HS-27A (cell line): ENCODE measurements at places on chromosomes 2 and 18.

DNA sequence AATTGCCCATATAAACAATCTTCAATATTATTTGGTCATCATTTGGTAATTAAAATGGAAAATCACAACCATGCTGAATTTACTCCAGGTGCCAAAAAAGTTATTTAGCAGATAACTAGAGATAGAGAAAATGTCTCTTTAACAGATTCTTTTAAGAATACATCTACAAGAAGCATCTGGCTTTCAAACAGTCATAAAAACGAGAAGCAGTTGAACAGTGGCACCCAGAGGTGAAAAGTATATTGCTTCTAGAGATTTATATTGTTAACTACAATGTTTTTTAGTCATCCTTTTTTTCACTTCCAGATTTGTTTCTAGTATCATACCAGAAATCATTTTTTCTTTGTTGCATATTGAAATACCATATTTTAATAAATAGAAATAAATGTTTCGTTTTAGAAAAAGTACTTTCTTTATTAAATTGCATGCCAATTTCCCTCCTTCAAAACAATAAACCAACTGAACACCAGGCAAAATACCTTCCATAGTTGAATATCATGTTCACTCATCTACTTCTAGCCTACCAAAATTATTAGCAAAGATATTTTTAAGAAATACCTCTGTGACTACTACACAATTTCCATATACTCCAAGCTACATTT lies 65.4 kb upstream of the HNRNPA3 start:
- no peak for DNase-seq

GRCh38 chr18:73458186-73458964 lies 590.6 kb upstream of the NETO1 start:
- DNase-seq, result no peak

GRCh38 chr18:75215663-75216062 lies 5.1 kb downstream of the TSHZ1 start:
- DNase-seq, result no peak

DNA sequence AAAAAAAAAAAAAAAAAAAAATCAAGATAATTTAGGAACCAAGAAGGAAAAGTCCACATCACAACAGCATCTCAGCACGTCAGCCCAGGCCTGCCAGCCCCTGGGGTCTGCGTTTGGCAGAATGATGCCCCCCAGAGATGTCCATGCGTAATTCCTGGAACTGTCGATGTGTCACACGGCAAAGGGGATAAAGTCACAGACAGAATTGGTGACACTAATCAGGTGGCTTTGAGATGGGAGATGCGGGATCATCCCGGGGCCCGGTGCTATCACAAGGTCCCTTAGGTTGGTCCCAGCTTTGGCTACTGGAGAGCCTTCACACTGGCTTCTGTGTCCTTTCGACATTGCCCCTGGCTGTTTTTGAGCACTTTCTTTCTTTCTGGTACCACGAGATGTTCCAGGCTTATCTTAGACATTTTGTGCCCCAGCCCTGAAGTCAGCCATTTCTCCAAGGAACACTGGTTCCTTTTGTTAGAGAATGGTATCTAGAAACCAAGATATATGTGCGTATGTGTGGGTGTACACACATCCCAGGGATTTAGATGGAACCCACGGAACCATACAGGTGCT lies 20.7 kb downstream of the RAMP1 start:
- DNase-seq, result no peak

GRCh38 chr2:121722479-121722878 lies 14.2 kb downstream of the NIFK start:
- DNase-seq, result no peak

DNA sequence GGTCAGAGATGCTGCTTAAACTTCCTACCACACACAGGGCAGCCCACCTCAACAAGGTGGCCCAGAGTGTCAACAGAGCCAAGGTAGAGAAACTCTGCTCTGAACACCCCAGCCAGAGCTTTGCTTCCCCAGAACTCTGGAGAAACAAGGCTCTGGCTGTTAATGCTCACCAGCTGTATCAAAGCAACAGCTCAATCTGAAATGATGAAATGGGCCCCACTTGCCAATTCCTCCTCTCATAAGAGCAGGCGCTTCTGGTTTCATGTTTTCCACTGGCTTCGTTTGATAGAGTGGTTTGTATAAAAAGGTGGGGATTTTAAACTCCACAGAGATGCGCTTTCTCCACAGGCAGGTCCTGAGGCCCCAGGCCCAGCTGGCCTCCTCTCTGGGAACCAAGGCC lies 60.9 kb upstream of the TFCP2L1 start:
- no peak for DNase-seq

DNA sequence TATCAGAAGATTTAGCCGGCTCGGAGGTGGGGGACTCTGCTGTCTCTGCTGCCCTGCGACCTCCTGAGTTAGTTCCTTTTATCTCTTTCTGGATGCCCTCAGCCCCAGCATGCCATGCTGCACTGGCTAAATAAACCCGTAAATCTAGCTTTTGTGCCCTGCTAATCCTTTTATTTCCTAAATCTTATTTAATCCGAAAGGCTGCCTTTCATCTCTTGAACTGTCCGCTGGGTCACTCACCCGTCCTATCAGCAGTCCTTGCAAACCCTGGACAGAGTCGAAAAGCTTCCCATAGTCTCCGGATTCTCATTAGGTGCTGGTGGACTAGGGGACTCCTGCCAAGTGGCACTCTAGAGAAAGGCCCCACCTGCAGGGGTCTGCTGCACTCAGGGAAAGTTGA lies 122.0 kb upstream of the APCDD1 start:
- no peak for DNase-seq

- no peak for DNase-seq
Observed at GRCh38 chr2:156473445-156473844, 37.3 kb downstream of the GPD2 start.

GRCh38 chr18:12327510-12328178 lies 19.6 kb downstream of the TUBB6 start:
- DNase-seq, result peak; percentile 64

GRCh38 chr18:43271593-43272432 lies 5.5 kb downstream of the SYT4 start:
- DNase-seq, result peak; percentile 11

DNA sequence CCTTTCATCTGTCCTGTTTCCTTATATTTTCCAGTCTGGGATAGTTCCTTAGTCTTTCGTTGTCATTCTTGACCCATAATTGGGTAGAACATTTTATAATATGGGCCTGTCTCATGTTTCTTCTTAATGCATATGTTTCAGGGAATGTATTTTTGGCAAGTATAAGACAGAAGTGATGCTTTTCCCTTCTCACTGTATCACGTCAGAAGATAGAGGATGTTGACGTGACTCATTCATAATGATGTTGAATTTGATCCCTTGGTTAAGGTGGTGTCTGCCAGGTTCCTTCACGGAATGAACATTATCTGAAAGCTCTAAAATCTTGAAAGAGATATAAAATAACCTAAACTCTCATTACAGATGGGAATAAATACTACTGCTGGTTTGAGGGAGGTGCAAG lies 18.8 kb downstream of the CDH7 start:
- DNase-seq, result no peak

DNA sequence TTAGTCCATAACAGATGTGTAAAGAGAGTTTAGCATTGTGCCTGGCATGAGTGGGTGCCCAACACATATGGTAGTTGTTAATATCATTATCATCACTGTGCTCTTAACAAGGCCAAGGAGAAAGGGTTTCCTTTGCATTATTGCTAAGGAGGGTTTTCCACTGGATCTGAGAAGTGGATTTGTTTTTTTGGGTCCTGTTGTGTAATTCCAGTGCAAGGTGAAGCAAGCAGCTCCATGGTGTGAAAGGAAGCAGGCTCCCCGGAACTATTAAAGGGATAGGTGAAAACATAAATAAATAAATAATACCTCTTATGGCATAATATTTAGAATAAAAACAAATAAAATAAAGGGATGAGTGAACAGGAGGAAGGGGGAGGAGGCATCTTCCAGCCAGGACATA lies 65.3 kb downstream of the MTCL1 start:
- no peak for DNase-seq

GRCh38 chr2:644871-645270 lies 32.3 kb downstream of the TMEM18 start:
- no peak for DNase-seq

GRCh38 chr18:49225160-49225559 lies 235.3 kb downstream of the DYM start:
- no peak for DNase-seq

DNA sequence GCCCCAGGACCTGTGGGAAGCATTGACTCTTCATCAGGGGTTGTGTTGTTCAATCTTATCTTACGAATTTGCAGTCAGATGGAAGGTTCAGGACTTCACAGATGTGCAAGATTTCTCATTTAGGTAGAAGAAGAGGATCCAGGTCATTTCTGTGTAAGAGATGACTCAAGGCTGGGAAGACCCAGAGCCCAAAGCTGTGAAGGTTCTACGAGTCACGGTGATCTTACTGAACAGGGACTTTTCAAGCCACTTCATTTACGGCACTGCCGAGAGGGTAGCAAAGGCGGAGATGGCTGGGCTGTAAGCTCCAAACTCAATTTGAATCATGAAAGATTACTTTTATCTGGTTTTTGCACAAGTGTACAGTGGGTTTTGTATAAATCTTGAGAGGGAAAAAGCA lies 228.0 kb upstream of the MEX3C start:
- DNase-seq, result no peak

DNA sequence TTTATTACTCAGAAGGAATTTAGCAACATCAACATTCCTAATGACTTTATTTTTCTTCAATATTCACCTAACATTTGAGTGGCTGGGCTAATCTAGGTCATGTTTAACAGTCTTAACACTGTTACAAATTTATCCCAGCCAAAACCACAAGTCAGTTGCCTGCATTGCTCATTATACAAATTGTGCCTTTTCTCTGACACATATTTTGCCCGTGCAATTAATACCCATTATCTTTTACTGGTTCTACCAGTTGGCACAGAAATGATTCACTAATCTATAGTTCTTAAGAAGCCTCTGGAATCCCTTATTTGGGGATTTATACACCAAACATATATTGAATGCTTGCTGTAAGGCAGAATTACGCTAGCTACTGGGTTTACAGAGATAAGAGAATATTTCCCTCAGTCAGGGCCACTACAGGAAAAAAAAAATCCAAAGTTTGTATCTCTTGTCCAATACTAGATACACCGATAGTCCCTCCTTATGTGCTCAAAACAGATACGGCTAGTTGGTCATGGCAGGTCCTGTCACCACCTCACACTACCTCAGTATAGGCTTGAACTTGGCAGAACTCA lies 46.3 kb downstream of the ZCCHC2 start:
- DNase-seq, result no peak

GRCh38 chr2:75772908-75773630 lies 62.4 kb upstream of the GCFC2 start:
- DNase-seq, result no peak

GRCh38 chr2:75564713-75565359 lies 4.1 kb upstream of the EVA1A start:
- no peak for DNase-seq

DNA sequence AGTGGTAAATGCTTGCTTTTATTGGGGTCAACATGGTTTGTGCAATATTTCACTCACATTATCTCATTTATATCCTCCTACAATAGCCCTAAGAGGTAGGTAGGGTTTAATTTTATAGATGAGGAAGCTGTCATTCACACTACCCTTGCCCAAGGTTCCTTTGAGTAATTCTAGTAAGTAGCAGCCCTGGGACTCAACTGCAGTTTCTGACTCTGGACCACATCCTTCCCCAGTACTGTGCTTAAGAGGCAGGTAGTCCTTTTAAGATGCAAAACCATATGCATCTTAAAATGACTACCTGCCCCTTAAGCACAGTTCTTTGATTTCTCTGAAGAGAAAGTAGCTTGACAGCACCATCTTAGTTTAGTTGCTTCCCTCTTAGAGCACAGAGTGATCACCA lies 15.7 kb upstream of the NT5C1B start:
- DNase-seq, result no peak

DNA sequence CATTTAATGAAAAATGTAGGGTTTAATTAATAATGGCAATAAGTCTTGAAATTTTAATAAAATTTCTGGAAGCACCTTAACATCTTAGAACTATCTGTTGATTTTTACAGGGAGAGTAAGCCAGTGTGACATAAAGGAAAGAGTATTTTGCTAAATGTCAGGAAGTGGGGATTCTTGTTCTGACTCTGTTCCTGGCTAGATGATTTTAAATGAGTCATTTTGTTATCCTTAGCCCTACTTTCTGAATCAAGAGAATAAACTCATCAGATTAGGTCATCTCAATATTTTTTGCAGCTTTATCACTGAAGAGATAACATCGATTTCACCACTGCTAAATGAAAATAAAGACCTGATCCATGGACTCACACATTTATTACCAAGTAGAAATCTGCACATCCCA lies 377.5 kb upstream of the CYRIA start:
- peak; percentile 31 for DNase-seq

DNA sequence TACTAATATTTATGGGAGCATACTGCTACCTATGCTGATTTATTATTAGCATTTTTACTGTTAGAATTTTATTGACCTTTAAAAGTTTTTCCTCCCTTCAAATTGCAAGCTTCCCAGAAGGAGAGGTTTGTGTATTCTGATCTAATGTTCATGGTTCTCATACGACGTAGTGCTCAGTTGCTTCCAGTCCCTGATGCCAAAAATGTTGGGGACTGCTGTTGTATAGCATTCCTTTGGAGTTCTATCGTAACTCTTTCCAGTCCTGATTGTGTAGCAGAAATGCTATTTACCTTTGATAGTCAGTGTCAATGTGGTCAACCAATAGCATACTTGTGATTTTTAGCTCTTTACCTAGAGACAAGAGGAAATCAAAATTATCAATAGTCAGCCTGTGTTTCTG lies 69.5 kb upstream of the ZSWIM2 start:
- DNase-seq, result no peak

DNA sequence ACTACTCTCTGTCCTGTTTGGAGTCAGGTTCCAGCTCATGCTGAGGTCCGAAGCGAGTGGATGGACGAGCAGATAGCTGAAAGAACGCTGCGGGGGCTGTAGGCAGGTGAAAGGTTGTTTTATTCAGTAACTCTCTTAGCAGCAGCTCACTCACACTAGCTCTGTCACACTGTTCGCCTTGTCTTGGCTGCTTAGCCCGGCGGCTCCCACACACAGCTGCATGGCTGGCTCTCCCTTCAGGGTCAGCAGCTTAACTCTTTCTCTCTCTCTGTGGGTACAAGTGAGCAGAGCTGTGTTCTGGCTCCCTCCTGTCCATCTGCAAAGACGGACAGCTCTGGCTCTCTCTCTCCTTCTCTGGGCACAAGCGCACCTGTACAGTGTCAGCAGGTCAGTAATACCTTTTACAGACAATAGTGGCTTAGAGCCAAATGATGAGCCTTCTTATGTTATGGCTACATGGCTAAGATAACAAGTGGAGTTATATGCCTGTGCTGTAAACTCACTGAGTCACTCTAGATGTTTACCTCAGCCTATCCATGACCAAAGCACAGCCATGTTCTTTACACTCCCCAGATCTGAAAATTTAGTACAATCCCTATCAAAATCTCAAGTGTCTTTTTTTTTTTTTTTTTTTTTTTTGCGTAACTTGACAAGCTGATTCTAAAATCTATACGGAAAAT lies 149.3 kb downstream of the GALNT1 start:
- no peak for DNase-seq

DNA sequence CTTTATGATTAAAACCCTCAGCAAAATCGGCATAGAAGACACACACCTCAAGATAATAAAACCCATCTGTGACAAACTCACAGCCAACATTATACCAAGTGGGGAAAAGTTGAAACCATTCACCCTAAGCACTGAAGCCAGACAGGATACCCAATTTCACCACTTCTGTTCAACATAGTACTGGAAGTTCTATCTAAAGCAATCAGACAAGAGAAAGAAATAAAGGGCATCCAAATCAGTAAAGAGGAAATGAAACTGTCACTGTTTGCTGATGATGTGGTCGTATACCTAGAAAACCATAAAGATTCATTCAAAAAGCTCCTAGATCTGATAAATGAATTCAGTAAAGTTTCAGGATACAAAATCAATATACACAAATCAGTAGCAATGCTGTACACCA lies 16.4 kb upstream of the RPRD1A start:
- no peak for DNase-seq
